ENCODE measurements at places on chromosomes 12 and 14.

DNA sequence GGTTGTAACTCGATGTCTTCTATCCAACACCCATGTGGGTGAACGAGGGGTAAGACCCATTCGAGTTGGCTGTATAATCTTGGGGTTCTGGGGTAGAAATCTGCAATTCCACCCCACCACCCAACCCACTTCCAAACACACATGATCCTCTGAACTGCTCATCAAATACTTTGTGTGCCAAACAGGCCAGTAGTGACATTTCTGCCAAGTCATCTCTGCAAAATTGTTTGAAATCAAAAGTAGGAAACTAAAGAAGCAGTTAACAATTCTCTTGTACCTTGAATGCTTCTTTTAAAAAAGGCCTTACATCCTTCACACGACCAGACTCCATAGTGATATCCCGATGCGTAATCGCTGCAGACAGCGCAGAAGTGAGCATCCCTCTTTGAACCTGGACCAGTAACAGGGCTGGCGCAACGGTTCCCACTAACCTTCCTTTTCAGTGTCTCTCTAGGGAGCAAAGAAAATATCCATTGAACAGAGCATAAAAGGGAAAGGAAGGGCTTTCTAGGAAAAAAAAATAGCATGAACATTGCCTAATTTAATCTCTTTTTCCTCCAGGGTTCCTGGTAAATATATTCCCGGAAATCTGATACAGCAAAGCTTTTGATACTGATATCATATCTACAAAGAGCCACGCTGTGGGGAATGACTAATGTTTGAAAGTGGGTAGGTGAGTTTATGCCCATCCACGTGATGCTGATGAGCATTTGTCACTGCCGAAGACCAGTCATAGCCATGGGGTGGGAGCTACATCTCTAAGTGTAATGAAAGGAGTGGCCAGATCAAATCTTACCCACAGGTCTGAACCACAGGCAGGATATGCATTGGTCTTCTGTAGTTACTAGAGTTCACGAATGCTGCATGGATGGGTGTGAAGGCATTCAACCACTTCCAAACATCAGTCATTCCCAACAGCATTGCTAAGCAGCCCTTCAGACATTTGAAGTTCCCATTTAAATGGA is 14.2 kb downstream of the ESR2 start:
- no peak for DNase-seq

DNA sequence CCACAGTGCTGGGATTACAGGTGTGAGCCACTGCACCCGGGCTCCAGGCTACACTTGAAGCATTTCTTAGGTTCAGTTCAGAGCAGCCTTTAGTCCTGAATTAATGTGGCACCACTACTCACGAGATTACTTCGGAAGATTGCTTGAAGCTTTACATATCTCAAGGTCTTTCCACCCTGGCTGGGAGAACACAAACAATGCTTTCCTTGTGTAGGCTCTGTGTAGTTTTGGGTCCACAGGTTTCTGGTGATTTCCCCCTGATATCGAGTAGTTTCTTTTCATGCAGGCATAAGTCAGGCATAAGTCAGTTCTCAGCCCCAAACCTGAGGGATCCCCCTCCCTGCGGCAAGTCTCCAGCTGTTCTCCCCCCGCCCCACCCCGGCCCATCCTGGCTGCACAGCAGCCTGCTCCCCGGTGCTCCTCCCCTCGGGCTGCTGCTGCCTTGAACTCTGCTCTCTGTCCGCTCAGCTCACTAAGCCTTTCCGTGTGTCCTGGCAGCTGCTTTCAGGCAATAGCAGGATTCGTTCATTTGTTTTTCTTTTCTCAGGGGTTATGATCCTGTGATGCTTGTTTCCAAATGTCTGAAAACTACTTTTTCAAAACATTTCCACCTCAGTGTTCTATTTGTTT is 417.7 kb downstream of the TMEM121 start:
- DNase-seq = no peak

DNA sequence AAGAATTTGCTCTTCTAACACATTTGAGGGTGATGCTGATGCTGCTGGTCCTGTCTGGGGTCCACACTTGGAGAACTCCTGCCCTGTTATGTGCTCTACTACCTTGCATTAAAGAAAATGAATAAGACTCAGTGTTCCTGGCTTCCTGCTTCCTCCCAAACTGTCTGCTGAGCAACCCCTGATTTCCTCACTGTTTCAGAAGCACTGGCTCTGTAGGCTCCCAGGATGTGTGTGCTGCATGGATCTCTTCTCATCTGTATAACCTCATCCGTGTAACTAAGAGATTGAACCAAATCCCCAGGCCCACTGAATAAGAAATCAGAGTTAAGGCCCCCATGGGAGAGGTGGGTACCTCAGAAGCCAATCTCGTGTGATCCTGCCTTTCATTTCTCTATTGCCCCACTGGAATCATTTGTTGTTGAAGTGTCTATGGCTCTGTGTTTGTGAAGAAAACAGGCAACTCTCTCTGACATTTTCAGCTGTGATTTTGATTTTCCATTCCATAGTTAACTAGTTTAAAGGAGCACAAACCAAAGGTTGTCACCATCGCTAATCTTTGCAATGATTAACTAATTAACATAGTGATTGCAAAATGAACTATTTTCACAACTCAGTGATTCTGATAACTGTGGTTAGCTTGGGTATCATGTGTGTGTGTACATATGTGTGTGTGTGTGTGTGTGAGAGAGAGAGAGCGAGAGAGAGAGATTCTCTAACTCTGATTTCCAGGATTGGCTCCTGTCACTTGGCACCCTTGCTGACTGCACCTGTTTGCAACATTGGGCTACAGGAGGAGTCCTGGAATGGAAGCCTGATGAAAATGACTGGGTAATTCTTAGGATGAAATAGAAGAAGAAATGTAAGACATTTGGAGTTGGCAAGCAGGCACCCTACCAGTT is 196.2 kb downstream of the SLC38A4 start:
- no peak for DNase-seq

GRCh38 chr14:104473244-104473565 is 106.4 kb upstream of the C14orf180 start:
- DNase-seq = no peak

- DNase-seq = no peak
Observed at GRCh38 chr12:130614530-130614905, 101.6 kb downstream of the RIMBP2 start.

DNA sequence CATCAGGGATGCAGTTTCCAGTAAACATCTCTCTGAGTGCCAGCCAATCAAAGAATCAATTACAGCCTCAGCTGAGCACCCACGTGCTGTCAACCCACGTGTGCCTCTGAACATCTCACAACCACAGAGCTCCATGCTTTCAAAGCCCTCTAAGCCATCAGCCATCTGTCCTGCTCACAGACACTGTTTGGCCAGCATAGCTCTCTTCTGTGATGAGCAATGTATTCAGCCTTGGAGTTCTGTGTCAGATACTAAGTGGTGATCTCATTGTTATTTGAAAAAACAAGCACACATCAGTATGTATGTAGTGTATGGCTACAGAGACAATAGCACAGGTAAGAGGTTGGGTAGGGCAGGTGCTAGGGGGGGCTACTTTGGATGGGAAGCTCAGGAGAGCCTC is 94.3 kb downstream of the RGS6 start:
- DNase-seq = no peak

- no peak for DNase-seq
Observed at GRCh38 chr14:55440385-55440784, at the start of gene TBPL2. TSS of gene TBPL2 (minus strand) at chr14:55440616. CDS start at chr14:55440449, 167 bp downstream.

DNA sequence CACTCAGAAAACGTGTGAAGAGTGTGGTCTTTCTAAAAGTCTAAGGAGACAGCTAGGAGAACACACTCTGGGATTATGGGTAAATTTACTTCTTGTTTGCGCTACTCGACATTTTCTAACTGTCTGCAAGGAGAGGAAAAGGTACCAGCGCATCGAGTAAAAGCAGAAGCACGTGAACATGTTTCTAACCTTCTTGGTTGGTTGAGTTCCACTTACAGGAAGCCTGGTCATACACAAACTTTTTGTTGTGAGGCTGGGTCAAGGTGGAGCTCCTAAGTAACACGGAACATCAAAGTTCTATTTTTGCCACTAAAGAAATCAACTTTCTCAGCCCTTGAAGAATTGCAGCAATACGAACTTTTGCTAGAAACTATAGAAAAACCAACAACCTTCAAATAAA is 20.0 kb downstream of the ANKLE2 start:
- no peak for DNase-seq

- DNase-seq = no peak
Observed at GRCh38 chr14:96217376-96217913, 12.8 kb downstream of the BDKRB2 start.

DNA sequence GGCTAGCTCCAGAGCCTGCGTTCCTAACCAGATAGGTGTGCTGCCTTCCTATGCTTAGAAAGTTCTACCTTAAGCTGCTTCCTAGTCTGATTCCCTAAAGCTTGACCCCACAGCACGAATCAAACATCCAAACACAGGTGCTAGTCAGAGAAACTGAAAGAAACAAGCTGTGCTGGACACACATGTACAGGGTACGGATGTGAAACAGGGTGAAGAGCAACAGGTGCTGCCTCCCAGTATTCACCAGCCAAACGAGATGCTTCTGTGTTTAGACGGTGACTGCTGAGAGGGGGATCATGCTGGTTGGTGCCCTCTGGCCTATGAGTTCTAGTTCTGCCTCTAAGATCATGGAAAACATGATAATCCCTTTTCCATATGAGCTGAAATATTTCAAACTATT is 105.3 kb downstream of the GRIP1 start:
- DNase-seq = no peak

- DNase-seq = no peak
Observed at GRCh38 chr12:122392411-122392810, 30.1 kb downstream of the CLIP1 start.

DNA sequence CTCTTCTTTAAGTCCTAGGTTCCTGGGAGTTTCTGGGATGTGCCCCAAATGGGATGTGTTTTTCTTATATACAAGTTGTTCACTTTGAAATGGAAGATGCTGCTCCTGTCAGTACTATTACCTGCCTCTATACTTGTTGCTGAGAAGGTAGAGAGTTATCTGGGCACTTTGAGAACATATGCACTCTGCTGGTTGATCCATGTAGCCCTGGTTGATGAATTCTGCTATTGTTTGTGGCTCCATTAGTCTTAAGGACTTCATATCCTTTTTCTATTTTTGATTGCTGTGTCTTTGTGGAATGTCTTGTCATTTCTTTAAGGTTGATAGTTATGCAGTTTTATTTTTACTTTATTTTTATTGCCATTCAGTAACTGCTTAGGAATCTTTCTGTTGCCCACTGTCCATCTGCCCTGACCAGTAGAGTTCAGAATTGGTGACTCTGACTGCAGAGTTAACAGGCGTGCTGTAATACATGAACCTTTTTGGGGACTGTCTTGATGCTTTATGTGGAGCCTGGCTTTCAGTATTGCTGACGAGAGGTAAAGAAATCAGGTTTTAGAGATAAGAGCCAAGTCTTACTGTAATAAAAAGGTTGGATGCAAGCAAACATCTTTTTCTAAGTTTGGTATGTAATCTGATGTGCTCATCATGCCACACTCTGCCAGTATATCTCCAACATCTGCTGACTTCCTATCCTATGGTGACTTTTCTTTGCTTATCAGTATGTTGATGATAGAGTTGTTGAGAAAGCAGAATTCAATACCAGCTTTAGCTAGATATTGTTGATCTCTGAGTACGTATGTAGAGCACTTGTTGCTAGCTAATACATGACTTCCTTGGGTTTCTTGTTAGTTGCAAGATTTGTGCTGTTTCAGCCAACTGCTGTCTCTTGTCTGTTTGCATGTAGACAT is 1.6 kb downstream of the GMPR2 start:
- DNase-seq = no peak

DNA sequence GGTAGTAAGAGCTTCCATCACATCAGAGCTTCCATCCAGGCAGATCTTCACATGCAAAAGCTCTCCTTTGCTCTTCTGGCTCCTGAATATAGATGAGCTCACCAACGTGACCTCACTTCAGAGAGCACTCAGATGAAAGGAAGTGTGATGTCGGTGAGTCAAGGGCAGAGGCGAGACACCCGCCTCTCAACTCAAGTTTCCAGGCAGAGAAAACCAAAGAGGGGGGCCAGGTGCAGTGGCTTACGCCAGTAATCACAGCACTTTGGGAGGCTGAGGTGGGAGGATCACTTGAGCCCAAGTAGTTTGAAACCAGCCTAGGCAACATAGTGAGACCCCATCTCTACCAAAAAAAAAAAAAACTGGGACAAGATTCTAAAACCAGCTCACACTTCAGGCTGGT is 126.9 kb downstream of the DUSP6 start:
- no peak for DNase-seq

Measured in Right ventricle myocardium inferior (tissue), 1 donor.